ENCODE measurements at places on chromosomes 1 and 21.

- peak; percentile 76 for DNase-seq
Measured at GRCh38 chr1:68213843-68214242, 18.5 kb downstream of the WLS start.

DNA sequence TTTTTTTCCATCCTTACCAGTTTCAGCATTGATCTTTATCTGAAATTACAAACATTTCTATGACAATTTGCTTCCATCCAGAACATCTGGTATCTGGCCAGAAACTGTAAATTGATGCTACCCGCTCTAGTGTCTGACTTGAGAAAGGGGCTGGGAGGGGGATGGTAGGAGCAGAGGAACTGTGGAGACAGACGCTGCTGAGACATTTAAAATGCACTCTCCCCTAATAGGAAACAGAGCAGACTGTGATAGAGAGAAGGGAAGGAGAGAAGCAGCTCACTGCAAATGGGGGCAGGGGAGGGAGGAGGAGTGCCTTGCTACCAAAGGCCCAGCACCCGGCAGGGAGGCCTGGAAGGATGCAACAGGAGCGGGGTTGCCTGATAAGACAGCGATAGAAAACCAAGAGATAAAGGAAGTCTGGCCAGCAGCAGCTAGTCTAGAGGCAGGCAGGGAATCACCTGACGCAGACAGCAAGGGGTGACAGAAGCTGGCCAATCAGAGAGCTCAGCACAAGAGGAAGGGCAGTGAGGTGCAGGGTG, 195.5 kb upstream of the NFIA start:
- peak; percentile 20 for DNase-seq

GRCh38 chr21:39175665-39176064, 7.6 kb downstream of the PSMG1 start:
- DNase-seq = no peak

DNA sequence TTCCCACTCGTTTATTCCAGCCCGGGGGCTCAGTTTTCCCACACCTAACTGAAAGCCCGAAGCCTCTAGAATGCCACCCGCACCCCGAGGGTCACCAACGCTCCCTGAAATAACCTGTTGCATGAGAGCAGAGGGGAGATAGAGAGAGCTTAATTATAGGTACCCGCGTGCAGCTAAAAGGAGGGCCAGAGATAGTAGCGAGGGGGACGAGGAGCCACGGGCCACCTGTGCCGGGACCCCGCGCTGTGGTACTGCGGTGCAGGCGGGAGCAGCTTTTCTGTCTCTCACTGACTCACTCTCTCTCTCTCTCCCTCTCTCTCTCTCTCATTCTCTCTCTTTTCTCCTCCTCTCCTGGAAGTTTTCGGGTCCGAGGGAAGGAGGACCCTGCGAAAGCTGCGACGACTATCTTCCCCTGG, 716 bp downstream of the OLIG2 start:
- no peak for DNase-seq

GRCh38 chr1:209364716-209365115, 218.8 kb upstream of the CAMK1G start:
- no peak for DNase-seq

GRCh38 chr1:89286549-89287180, 14.0 kb upstream of the GBP5 start:
- DNase-seq = no peak

DNA sequence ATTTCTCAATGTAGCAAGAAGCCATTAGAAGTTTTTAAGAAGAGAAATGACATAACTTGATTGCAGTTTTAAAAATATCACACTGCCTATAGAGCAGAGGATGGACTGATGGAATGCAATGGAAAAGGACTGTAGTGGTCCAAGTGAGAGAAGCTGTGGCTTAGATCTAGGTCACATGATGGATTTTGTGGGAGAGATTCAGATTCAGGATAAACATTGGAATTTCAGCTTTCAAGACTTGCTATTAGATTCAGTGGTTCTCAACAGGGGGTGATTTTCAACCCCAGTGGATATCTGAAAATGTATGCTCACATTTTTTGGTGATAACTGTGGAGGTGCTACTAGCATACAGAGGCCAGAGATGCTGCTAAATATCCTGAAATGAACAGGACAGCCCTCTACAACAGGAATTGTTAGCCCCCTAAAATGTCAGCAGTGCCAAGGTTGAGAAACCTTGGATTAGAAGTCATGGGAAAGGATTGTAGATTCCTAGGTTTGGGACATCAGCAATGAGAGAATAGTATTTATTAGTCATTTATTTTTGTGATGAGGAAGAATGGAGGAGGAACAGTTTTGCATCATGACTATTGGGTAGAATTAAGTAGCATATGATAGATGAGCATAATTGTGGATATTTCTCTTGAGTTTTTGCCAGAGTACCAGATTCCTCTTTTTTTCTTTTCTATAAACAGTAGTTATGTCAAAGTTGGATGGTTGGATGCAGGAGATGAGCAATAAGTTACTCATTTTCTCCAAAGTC, 30.1 kb upstream of the KCNK2 start:
- peak; percentile 92 for DNase-seq

- DNase-seq = no peak
Measured at GRCh38 chr21:26833460-26833939, 11.7 kb downstream of the ADAMTS1 start.

Measured in fibroblast of skin of right quadriceps (primary cell).